ENCODE measurements at places on chromosomes 2 and 18. TPM values are rescaled to one million over a fixed set of nuclear protein-coding genes. Genes with fewer than 3 reads are reported as not detected.

The SNRNP200 gene
- 54.8 TPM for total RNA-seq

The RASGRP3 gene
- total RNA-seq = 69.2 TPM

The CABLES1 gene
- 2.7 TPM for total RNA-seq

The GPR55 gene
- total RNA-seq = not detected

The XIRP2 gene
- 364 TPM for total RNA-seq

Data from left ventricle myocardium inferior (tissue), 1 donor.